ENCODE measurements at places on chromosomes 12 and 14.

DNA sequence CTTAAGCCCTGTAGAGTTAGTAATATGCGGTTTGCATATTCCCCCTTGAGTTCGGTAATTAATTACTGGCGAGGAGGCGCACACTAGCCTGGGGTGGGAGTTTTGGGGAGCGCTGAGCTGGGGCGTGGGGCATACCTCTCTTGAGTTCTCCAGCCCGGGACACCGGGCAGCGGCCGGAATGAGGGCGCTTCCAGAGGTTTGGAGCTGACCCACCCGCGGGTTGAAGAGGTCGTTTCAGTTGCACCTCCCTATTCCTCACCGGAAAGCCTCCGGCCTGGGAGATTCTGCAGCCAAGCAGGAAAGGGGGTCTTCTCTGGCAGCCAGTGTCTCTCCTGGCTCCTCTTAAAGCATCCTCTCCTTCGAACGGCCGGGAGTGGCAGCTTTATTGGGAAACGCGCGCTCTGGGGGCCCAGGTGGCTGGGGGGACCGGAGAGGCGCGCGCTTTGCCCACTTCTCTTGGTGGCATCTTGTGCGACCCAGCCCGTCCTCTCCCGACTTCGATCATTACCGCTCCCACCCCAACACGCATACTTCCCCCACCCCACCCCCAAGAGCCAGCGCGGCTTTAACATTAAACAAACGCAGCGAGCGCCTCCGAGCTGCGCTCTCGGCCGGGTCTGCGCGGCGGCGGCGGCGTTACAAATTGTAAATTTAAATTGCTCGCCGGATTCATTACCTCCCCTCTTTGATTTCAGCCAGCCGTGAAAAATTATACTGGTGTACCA lies 3.9 kb upstream of the LHX5 start:
- peak; percentile 74 for DNase-seq

- DNase-seq, result no peak
Measured at GRCh38 chr12:46790066-46790465, 35.7 kb downstream of the SLC38A4 start.

DNA sequence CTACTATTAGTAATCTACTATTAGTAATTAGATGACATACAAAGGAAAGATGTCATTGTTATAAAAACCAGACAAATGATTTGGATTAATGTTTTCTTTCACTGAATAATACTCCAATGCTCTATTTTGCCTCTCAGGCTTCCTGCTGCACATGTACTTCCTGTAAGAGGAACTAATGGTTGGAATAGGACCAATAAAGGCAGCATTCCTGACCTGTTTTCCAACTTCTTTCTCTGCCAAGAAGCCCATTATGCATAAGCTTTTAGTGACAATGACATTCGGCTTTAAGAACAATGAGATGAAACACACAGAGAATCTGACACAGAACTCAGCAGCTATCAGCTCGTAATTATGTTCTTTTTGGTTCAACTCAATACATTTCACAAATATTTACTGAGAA lies 5.2 kb upstream of the C12orf56 start:
- DNase-seq, result no peak

DNA sequence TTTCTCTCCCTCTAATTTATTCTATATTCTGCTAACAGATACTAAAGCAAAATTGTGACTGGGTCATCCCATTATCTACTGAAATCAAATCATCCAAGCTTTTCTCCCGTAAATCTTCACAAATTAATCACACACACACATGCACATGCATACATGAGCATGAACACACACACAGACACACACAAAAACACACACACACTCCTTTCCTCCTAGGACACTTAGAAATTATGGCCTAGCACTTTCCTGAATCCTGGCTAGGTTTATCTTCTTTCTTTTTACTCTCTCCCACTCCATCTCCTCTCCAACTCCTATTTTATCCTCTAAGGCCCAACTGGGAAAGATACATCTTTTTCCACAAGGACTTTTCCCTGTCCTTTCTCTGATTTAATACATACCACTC lies 255.6 kb upstream of the G2E3 start:
- no peak for DNase-seq

DNA sequence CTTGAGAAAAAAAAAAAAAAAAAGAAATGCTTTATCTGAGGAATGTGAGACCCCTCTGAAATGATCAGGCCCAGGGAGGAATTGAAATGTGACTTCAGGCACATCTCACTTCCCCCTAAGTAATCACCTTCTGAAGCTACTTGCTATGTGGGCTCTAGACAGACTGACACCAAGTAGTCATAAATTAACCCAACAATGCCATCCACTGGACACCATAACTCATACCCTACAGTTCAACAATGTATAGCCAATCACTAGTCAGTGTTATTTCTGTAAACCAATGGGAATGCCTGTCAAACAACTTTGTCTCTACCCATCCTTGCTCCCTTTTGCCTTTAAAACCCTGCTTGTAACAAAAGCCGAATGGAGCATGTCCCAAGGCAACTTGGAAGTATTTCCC lies 182.7 kb upstream of the TMPO start:
- no peak for DNase-seq

GRCh38 chr12:116434155-116435011 lies 124.8 kb upstream of the MAP1LC3B2 start:
- peak; percentile 87 for DNase-seq

DNA sequence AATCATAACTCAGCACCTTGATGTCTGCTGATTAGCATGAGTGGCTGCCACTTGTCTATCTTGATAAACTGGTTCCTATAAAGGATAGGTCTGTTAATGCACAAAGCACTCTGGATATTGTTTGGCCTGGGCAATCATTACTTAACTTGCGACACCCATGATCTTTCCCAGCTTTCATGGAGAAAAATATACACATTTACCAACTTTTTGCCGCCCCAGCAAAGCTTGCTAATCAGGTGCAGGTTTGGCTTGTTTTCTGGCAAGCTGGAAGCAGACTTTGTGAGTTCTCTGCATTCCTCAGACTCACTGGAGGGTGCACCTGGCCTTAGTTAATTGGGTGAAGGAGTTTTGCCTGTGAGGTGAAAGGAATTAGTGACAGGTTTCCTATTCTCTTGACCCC lies 1126.4 kb upstream of the FLRT2 start:
- no peak for DNase-seq

GRCh38 chr12:110536834-110537604 lies 34.9 kb downstream of the RAD9B start:
- DNase-seq, result no peak

DNA sequence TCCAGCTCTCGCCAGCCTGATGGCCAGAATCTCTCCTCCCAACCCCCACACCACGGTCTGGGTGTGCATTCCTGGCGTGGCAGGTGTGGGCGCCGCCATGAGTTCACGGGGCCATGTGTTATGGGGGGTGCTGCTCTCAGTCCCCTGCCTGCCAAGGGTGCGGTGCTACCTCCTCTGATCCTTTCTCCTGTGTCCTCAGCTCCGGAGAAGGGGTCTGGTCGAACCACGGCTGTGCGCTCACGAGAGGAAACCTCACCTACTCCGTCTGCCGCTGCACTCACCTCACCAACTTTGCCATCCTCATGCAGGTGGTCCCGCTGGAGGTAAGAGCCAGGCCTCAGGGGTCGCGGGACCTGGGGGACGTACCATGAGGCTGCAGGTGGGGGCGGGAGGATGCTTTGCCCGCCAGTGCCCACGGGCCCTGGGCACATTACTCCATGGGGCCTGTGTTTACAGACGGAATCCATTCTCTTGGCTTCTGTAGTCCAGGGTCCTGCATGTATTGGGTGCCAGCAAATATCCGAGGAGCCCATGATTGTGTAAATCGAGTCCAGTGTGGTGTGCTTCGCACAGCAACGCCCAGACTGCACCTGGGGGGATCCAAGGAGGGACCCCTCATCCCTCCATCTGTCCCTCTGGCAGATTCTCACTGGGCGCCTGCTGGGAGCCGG lies 130.8 kb downstream of the ADGRD1 start:
- DNase-seq, result peak; percentile 24

GRCh38 chr14:105045710-105046326 lies 19.4 kb downstream of the GPR132 start:
- DNase-seq, result peak; percentile 95

- DNase-seq, result no peak
Measured at GRCh38 chr12:122981036-122981471, 573 bp downstream of the ARL6IP4 start.

GRCh38 chr12:88570103-88570502 lies 10.2 kb downstream of the KITLG start:
- DNase-seq, result no peak

Data from ecto neural progenitor cell (in vitro differentiated cells).